Left lobe of liver (tissue), 2 donors: ENCODE measurements at places on chromosomes 3 and 15. TPM values are rescaled to one million over a fixed set of nuclear protein-coding genes. Genes with fewer than 3 reads are reported as not detected.
A peak's percentile ranks its signal among the peaks of the same experiment; 100 is the strongest.

DNA sequence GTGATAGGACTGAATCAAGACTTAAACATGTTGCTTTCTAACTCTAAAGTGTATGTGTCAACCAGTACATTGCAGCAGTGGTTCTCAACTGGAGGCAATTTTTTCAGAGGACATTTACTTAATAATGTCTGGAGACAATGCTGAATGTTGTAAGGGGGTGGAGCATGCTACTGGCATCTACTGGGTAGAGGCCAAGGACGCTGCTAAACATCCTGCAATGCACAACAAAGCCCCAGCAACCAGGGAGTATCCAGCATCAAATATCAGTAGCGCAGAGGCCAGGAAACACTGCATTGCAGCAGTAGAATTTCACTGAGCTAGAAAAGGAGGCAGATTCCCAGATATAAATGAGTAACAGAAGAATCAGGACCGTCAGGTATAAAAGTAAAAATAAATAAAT, 79.8 kb upstream of the GRM7 start:
- no peak for DNase-seq

GRCh38 chr3:189146848-189147247, 24.9 kb upstream of the TPRG1 start:
- no peak for DNase-seq

- no peak for DNase-seq
Observed at GRCh38 chr15:92466834-92467233, 73.2 kb downstream of the ST8SIA2 start.

- no peak for DNase-seq
Observed at GRCh38 chr3:108328821-108329486, 32.6 kb downstream of the HHLA2 start.

DNA sequence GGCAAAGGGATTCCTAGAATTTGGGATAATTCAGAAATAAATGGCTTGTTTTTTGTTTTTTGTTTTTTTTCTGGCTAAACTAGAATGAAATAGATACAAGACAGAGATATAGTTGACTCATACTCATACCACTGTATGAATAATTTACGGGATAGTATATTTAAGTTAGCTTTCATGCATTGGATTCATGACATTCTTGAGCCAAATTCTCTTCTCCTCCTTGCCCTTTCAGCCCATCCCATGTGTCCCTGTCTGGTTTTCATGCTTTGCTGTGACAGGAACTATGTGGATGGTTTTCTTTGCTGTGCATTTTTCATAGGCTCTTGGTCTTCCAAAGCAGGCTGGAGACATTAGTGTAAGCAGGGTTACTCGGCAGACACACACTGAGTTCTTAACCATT, 66.6 kb upstream of the UMPS start:
- DNase-seq, result no peak

DNA sequence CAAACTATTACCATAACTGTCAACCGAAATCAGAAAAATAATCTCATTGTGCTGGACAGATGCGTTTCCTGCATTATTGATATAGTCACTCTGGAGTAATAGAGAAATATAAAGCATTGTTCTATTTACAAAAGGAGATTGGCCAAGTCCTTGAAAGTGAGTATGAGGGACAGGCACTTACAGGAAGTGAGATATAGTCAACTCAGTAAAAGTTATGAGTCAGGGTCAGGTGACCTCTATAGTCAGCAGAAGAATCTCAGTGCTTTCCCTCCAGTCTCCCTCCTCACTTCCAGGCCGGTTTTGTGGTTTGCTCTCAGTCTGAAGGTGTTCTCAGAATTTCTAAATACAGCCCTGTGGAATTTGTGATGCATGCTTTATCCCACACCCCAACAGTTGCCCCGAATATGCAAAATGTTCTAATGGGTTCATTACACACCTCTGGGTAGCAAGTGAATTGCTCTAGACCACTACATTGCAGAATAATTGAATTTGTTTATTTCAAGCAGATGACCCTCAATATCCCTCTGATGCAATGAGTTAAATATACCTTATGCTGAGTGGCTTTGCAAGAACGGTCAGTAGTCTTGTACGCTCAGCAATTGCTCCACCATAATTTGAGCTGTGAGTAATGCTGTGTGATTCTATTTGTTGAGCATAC, 787.7 kb downstream of the MCTP2 start:
- no peak for DNase-seq

GRCh38 chr3:105944276-105944675, 75.5 kb upstream of the CBLB start:
- no peak for DNase-seq

GRCh38 chr3:16884084-16884747, 539 bp upstream of the PLCL2 start:
- DNase-seq, result peak; percentile 71

DNA sequence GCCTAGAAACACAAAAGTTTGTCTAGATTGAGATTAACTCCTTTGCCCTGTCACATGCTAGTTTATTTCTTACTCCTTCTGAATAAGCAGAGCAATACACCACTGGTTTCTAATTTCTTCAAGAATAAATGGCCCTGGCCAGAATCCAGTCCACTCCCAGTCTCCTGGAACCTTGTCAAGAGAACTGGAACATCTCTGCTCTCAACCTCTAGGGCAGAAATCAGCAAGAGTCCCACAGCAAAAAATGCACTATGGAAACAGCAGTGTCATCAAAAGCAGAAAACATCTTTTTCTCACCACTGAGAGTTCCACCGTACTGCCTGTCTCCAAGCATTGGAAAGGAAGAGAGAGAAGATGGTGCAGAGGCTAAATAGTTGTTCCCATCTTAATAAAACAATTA, 35.9 kb upstream of the PPP2R3A start:
- no peak for DNase-seq

GRCh38 chr15:76138436-76138835, 78.7 kb downstream of the TMEM266 start:
- DNase-seq, result no peak

The SLC28A1 gene
- 64.6 TPM for total RNA-seq

The RTP4 gene
- total RNA-seq, result 1.9 TPM

The ST8SIA2 gene
- total RNA-seq, result not detected

The SI gene
- total RNA-seq, result not detected

The ATP8B4 gene
- total RNA-seq, result 6.8 TPM

The SHC4 gene
- total RNA-seq, result 0.15 TPM

The PRSS50 gene
- 0.13 TPM for total RNA-seq
